ENCODE measurements at places on chromosomes 12 and 14.

DNA sequence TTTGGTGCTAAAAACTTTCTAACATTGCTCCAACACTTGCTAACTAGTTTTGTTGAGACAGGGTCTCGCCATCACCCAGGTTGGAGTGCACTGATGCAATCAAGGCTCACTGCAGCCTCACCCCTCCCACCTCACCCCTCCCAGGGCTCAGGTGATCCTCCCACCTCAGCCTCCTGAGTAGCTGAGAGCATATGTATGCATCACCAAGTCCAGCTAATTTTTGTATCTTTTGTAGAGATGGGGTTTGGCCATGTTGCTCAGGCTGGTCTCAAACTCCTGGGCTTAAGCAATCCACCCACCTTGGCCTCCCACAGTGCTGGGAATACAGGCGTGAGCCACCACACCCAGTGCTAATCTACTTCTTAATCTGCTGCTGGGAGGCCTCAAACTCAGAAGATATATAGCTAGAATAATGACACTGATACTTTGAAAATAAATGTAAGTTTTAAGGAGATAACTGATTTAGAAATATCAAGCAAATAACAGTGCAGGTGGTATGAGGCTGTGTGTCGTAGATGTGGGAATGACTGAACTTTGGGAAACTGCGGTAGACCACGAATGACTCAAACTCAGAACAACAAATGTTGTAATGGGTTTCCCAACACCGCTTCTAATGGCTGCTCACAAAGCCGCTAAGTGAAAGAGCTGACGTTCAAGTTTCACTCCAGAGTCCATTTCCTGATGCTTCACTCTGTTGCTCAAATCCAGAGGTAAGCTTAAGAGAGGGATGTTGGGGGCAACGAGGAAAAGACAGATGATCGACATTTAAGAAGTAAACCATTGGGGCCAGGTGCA lies 10.0 kb downstream of the TMCC3 start:
- DNase-seq = no peak

DNA sequence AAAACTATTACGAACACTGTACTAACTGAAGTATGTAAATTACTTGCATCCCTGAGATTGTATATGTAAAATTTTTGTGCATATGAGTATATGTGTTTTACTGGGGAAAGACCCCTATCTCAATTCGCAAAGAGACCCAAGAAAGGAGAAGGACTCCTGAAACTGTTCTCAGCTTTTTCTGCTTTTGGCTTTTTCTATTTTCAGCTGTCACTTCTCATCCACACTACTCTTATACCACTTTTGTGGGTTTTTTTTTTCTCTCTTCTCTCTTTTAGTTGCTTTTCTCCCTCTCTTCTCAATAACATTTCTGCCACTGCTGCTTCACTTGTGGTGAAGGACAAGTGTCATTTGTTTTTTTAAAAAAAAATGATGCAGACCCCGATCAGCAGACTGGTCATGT lies 39.8 kb downstream of the NIN start:
- no peak for DNase-seq

DNA sequence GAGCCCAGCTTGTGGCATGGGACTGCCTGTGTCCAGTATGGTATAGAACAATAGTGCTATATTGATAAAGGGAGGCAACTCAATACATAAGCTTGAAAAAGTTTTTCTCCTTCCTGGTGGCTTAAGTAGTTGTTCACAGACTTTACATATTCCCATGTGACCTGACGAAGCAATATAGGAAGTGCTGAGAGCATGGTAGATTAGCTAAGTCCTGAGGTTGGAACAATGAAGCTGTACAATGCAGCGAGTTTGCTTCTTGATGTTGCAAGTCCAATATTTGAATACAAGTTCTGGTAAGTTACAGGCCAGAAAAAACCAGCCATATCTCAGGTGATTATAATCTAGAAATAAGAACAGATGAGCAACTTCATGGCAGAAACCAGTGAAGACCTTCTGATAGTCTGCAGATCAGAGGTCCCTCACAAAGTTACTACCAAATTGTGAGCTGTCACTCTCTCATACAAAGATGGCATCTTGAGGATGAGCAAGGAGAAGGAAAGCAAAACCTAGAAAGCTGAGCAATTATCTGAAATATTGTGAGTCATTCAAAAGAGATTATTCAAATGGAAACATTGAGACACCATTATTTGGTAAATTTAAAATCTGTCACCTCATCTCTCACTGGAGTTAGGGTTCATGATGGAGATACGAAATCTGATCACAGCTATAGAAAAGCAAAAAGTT lies 72.9 kb upstream of the BTG1 start:
- DNase-seq = no peak

DNA sequence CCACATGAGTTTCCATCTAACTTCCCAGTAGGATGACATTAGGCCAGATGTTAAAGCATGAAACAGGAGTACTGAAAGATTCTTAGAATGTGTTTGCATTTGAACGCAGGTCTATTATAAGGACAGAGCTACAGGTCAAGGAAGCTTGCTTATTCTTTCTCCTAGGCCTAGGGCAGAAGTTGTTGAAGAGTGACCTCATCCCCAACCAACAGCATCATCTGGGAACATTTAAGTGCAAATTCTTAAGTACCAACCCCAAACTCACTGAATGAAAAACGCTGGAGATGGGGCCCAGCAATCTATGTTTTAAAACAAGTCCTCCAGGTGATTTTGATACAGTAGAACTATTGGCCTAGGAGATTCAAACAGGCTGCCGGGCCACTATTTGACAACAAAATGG lies 52.4 kb downstream of the PAPLN start:
- DNase-seq = no peak

DNA sequence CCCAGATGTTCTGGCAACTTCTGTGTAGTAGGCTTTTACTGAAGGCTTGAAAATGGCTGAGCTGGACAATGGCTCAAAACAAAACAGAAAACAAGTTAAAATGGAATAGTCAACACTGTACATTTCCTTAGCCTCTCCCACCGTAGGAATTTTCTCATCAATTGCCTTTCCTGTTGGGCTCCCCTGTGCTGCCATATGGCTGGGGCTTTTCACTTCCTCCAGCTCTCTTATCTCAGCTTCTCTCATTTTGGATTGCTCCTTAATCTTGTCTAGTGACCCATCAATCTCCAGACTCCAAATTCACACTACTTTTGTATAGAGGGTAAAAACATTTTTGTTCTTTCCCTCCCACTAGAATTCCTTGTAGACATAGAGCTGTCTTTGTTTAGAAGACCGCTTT lies 50.4 kb upstream of the RPH3A start:
- no peak for DNase-seq

GRCh38 chr14:65879248-65880009 lies 466.9 kb downstream of the FUT8 start:
- no peak for DNase-seq

- DNase-seq = no peak
Measured at GRCh38 chr12:541676-542324, 82.1 kb downstream of the B4GALNT3 start.

DNA sequence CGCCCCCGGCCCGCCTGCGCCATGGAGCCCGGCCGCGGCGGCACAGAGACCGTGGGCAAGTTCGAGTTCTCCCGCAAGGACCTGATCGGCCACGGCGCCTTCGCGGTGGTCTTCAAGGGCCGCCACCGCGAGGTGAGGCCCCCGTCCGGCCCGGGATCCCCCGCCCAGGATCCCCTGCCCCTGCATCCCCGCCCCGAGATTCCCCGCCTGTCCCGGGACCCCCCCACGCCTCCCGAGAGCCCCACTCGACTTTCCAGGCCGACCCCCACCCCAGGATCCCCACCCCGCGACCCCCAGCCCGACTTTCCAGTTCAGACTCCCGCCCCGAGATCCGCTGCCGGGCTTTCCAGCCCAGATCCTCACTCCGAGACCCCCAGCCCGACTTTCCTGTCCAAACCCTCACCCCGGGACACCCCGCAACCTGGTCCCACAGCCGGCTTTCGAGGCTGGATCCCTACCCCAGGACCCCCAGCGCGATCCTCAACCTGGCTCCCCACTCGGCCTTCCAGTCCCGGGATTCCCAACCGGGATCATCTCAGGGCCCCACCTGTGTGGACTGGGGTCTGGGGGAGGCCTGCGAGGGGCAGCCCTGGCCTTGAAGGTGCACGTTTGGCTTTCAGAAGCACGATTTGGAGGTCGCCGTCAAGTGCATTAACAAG lies 688 bp downstream of the ULK1 start:
- DNase-seq = no peak

DNA sequence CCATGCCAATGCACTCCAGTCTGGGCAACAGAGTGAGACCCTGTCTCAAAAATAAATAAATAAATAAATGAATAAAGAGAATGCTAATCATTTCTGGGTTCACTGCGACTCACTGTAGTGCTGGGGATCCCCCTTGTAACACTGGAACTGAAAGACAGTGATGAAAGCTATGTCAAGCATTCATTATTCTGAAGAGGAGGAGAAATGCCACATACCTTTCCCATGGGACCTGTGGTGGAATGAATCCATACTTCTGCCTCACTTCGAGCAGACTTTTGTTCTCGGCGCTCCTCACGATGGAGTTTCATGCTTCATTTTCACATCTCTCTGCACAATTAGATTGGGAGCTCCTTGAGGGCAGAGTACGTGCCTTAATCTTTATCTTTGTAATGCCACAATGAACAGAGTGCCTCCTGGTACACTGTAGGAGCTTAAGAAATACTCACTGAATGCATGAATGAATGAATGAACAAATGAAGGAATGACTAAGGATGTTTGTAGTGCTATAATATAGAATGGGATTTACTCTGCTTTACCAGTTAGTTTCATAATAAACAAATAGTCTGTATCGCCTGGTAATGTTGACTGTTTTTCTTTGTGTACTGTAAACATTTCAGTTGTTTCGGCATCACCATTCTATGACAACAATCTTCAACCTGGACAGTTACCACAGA lies 45.8 kb downstream of the DRAM1 start:
- DNase-seq = no peak

DNA sequence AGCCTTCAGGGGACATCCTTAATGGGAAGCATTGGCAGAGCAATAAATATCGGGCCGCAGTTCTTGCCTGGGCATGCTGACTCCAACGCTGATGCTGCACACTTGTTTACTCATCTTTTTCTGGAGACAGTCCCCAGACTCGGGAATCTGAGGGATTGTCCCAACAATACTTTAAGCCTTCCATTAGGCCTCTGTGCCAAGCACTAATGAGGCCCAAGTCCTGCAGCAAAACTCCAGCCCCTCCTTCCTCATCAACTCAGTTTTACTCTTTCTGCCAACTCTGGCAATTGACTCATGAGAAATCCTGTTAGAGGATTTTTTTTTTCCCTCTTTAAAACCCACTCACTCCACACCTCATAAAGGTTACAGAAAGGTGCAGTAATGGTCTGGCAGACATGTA lies 233.4 kb upstream of the PELI2 start:
- no peak for DNase-seq

DNA sequence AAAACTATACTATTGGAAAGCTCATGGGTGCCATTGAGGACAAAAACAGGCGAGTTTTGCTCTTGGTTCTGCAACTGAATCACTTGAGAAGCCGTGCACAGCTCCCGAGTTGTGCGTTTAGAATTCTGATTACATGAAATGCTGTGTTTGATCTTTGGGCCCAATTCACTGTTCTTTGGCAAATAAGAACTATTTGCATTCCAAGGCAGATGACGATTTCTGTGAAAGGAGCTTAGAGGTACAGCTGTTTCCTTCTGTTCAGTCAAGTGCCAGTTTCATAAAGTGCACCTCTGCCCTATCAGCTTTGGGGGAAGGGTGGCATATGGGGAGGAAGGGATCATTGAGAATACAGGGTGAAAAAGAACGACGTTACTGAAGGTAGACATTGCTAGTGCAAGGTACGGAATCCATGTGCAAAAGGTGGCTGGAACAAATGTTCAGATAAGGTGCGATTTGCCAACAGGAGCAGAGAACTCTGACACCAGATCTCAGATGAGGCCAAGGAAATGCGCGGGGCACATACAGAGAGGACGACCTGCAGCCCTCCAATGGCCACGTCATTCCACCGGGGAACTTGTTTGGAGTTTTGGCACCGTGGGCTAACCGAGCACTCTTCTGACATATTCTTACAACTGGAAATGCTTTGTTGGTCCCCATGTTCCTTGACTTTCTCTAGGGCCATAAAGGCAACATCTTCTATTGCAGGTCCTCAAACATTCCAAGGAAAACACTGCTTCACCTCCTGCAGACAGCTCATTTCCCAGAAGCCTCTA lies 30.1 kb downstream of the TCHP start:
- no peak for DNase-seq

DNA sequence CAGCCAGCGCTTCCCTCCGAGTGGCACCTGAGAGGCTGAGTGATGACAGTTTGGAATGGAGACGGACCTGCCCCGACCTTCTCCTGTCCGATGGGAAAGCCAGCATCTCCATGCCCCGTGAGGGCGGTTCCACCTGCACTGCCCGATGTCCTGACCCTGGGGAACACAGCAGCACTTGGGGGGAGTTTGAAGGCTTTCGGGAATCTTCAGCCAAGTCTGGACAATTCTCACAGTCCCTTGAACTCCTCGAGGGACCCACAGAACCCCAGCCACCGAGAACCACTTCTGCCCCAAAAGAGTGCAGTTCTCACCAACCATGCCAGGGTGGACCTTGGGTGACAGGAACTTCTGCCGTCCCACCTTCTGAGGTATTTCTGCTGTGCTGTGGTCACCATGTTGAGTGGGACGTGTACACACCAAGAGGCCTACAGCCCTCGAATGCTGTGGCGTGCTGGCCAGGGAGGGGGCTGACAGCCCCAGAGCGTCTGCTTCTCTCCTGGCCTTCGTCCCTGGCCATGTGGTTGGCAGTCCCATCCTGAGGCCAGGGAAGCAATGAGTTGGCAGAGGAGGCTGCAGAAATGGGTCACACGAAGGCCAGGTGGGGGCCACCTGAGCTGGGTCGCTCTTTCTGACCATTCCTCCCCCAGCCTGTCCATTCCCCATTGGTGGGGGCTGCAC lies 1.0 kb downstream of the CLBA1 start:
- no peak for DNase-seq

GRCh38 chr12:15794196-15794595 lies 5.0 kb upstream of the EPS8 start:
- no peak for DNase-seq

GRCh38 chr12:104547235-104547634 lies 90.5 kb downstream of the CHST11 start:
- DNase-seq = no peak
